ENCODE measurements at places on chromosomes 2 and 18.

DNA sequence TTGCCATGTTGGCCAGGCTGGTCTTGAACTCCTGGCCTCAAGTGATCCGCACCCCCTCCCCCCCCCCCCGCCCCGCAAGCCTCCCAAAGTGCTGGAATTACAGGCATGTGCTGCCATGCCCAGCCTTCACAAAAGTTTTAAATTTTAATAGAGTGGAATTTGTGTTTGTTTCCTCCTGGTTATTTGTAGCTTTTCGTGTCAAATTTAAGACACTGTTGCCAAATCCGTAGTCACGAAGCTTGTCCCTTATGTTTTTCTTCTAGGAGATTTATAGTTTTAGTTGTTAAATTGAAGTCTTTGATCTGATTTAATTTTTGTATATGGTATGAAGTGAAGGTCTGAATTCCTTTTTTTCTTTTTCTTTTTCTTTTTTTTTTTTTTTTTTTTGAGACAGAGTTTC lies 14.7 kb downstream of the ZNF236 start:
- DNase-seq, result no peak

- DNase-seq, result no peak
These were observed 270.9 kb downstream of the TTC32 start for GRCh38 chr2:19630921-19631320.

- DNase-seq, result no peak
These were observed 84.5 kb downstream of the ZBTB7C start for GRCh38 chr18:48324651-48325050.

DNA sequence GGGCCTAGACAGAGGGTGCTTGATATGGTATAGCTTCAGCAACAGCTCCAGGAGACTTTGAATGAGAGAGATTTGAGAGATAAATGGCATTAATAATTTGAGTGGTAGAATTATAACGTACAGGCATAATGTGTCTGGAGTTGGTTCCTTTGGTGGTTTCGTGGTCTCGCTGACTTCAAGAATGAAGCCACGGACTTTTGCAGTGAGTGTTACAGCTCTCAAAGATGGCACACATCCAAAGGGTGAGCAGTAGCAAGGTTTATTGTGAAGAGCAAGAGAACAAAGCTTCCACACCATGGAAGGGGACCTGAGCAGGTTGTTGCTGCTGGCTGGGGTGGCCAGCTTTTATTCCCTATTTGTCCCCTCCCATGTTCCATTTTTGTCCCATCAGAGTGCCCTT lies 23.1 kb downstream of the PDCD1 start:
- DNase-seq, result no peak

DNA sequence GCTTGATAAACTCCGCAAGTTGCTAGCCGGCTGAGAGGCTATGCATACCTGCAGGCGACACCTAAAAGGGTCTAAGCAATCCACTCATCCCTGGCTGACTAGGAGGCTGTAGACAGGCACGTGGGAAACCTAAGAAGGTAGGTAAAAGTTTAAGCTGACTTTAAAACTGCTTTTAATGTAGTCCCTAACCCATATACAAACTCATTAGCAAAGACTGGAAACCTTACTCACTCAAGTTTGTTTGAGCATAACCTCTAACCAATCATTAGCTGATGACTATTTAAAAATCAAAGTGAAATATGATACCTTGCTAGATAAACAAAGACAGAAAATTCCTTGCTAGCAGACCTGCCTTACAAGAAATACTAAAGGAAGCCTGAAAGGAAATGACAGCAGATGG lies 106.4 kb downstream of the EXOC6B start:
- DNase-seq, result no peak

DNA sequence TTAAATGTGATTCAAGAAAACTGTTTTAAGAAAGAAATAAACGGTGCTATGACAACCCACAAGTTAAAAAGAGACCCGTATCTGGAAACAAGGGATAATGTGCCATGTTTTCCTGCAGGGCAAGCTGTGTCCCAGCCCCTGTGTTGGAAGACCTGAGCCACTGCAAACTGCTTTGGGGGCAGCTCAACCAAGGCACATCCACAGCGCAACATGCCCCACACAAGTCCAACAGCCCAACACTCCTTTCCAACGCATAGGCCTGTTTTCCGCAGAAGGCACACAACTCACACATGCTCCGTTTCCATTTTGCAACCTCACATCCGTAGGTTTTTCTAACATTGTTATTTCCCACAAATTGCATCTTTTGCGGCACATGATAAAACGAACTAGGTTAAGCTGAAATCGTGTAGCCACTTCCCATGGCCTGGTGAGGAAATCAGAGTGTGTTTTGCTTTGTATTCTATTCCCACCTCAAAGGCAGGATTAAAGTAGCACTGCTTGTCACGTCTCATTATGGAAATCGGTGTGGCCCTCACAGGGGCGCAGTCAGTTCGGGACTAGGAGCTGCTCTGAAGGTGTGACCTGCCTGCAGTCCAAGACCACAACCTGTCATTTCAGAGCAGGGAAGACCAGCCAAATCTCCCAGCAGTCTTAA lies 50.5 kb upstream of the ZNF516 start:
- no peak for DNase-seq

DNA sequence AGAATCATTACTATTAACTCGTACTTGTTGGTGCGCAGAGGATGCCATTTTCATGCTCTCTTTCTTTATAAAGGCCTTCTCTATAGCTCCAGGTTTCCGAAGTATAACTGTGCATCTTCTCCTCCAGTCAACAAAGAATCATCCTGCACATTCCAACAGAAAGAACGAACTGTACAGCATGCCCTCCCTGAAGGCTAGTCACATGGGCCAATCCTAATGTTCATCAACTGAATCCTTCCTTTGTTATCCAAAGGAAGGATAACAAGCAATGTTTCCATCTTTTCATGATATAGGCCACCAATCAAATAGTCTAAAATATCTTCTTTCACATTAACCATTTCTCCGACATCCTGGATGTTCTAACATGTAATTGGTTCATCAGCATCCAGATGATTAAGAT lies 66.9 kb upstream of the LDLRAD4 start:
- DNase-seq, result no peak

DNA sequence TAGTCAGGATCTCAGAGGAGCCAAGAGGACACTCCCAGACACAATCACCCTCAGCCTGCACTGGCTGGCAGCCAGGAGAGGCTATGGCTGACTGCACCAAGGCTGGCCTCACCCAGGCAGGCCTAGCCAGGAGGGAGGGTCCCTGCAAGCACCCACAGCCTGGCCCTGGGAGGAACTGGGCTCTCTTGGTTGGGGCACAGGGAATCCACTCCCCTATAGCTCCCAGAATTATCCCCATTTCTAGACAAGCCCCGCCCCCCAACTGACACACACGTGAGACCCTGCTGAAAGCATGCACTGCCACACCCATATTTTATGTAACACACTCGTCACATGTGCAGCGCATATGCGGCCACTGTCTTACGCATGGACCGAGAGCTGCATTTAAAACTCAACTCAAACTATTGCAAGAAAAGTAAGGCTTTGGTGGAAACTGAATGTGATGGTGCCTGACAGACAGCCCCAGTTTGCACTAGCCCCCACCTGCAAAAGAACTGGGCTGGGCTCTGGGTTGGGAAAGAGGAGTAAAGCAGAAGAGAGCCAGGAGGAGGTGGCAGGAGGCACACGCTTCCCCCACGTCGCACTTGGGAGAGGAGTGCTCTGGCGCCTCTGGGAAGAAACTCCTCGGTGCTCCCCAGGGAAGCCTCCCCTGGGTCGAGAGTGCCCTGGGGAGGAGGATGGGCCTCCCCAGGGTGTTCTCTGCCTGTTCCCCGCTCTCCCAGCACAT lies 28.9 kb upstream of the ARHGEF4 start:
- DNase-seq, result no peak

GRCh38 chr2:80326214-80326613 lies 21.7 kb upstream of the LRRTM1 start:
- DNase-seq, result no peak
